ENCODE measurements at places on chromosomes 5 and 9.

DNA sequence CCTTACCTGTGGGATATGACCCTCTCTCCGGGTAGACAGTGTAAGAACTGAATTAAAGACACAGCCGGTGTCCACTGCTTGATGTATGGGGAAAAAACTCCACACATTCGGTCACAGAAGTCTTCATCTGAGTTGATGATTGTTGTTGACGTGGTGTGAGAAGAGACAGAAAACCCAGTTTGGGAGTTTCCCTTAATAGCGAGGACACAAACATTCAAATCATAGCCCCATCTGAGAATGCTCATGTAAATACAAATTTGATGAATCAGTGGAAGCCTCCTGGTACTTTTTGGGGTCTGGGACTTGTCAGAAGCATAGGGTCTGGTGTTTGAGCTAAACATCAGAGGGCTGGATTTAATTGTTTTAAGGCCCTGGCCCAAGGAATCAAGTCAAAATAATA, 11.0 kb downstream of the HAVCR1 start:
- no peak for DNase-seq

DNA sequence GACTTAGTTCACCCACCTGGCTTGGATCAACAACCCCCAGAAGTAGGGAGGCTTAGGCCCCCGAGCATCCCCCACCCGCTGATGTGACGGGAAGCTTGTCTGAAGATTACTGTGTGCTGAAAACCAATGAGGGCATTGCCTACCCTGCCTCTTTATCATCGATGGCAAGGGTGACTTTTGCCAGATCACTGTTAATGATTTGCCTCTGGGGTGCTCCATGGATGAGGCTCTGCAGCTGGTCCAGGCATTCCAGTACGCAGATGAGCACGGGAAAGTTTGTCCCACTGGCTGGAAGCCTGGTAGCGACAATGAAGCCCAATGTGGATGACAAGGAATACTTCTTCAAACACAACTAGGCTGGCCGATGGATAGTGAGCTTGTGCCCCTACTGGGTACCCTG, 22.0 kb downstream of the RUFY1 start:
- DNase-seq, result no peak

- DNase-seq, result no peak
Observed at GRCh38 chr9:130327781-130328348, 62.3 kb downstream of the HMCN2 start.

- DNase-seq, result no peak
Observed at GRCh38 chr5:64166201-64166959, 737 bp downstream of the RNF180 start.

Data from suppressor macrophage treated with lipopolysaccharide for 4 hours (primary cell).